Nucleus accumbens (tissue), 56 donors: ENCODE measurements at places on chromosomes 7 and 10.

DNA sequence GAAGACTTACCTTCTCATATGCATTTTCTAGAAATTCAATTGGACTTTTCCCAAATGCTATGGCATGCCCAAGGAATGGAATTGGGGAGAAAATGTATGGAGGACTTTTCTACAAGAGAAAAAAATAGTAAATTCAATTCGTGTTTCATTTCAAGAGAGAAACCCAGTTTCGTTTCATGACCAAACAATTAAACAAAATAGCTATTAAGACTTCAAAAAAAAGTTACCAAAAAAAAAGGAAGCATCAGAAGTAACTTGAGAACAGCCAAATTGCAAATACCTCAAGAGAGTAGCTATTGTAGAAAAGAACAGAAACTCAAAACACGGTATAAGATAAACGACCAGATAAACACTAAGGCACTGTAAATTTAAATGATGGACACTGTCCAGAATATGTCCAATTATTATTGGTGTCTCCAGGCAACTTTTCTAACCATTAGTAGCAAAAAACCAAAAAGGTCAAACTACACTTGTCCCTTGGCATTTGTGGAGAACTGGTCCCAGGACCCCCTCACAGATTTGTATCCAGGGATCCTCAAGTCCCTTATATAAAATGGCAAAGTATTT, 2.4 kb downstream of the CYP51A1 start:
- no peak for DNase-seq

GRCh38 chr7:156236936-156237599, 403.5 kb upstream of the RNF32 start:
- DNase-seq, result no peak

GRCh38 chr7:94182066-94182465, 177.9 kb upstream of the BET1 start:
- DNase-seq, result no peak

GRCh38 chr10:113381416-113381815, 171.4 kb upstream of the HABP2 start:
- DNase-seq, result no peak

GRCh38 chr7:22477876-22478450, 22.0 kb downstream of the STEAP1B start:
- DNase-seq, result no peak

- DNase-seq, result no peak
Observed at GRCh38 chr7:8184221-8184620, 77.7 kb downstream of the ICA1 start.

DNA sequence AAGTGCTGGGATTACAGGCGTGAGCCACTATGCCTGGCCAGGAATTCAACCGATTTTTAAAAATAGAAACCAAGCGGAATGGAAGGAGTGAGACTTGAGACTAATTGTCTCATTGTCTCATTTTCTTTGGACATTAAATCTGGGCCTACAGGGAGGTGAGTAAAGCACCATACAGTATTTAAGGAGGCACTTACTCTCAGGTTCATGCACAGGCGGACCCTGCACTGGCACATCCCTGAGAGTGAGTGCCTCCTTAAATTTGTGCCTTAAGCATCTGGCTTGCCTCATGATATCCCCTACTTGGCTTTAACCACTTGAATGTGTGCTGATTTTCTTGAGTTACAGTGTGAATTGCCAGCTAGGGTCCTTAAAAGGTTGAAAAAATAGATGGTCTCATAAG, 10.6 kb downstream of the UBE3C start:
- no peak for DNase-seq

DNA sequence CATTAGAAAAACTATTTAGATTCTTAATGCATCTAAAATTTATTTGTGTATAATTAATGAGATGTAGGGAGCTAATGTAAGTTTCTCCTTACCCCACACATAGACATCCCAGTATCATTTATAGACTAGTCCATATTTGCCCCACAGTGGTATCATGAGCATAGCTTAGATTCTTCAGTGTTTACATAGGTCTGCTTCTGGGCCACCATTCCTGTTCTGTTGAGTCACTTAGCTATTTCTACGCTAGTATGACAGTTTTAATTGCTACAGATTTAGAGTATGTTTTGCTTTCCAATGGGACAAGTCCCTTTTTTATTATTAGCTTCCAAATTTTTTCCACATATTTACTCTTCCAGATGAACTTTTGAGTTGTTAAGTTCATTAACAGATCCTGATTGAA, 69.4 kb downstream of the MCMBP start:
- no peak for DNase-seq

DNA sequence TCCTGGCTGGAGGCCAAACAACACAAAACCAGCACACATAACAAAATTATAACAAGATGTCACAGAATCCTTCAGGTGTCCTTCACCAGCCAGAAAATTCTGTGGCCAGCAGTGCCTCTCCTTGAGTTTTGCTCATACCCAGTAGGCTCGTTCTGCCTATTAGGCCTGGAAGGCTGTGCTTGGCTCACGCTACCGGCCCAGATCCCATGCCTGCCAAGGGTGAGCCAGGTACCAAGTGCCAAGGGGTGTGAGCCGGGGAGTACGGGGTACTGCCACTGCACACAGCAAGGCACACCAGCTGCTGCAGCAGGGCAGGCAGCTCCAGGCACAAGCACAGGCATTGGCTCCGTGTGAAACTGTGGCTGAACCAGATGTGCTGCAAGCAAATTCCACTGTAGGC, 1562.0 kb downstream of the REEP3 start:
- DNase-seq, result no peak
